ENCODE measurements at places on chromosomes 2 and 18.

DNA sequence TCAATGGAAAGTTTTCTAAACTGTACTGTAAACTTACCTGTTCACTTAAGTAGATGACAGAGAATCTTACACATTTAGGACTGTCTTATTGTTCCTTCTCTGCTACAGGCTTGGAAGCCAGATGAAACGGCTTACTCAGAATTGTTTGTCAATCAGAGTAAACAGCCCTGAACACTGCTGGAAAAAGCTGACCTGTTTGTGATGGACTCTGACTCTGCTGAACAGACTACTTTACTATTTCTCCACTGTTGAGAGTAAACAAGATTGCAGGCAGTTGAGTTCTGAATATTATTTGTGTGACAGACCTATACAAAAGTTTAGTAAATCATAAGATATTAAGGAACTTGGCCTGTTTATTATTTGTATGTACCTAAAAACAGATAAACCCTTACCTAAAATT lies 99.0 kb downstream of the NOL10 start:
- no peak for DNase-seq

- DNase-seq, result no peak
These were observed 66.2 kb downstream of the SP3 start for GRCh38 chr2:173898996-173899395.

DNA sequence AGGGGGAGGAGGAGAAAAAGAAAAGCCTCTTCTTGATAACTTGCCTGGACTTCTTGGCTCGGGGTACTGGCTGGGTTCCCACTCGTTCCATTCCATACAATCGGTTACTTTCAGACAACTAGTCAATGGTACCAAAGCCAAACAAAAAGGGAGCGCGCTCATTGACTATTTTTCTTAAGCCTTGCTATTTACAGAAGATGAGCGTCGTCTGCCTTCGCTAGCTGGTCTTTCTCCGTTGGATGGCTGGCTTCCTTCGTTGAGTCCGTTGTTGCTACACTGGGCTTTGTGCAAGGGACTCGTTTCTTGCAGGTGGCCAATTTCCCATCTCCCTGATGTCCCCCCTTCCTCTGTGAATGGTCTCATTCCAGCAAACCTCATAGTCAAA lies 260.4 kb downstream of the ZNF516 start:
- no peak for DNase-seq

GRCh38 chr2:121388371-121388770 lies 103.4 kb upstream of the TFCP2L1 start:
- DNase-seq, result no peak

DNA sequence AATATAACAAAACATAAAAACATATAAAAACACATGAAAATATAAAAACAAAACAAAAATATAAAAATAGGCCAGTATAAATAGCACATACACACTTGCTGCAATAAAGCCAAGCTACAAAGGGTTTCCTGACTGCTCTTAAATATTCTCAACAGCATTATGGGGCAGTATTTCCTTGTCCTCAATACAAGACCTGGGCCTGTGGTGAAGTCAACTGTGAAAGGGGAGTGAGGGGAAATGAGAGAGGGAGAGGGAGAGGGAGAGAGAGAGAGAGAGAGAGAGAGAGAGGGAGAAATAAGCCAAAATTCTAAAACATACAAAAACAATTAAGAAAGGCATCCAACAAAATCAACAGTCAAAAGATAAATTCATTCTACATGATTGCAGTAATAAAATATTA lies 82.6 kb upstream of the NEDD4L start:
- no peak for DNase-seq

GRCh38 chr18:78557371-78557770 lies 422.2 kb upstream of the SALL3 start:
- no peak for DNase-seq

DNA sequence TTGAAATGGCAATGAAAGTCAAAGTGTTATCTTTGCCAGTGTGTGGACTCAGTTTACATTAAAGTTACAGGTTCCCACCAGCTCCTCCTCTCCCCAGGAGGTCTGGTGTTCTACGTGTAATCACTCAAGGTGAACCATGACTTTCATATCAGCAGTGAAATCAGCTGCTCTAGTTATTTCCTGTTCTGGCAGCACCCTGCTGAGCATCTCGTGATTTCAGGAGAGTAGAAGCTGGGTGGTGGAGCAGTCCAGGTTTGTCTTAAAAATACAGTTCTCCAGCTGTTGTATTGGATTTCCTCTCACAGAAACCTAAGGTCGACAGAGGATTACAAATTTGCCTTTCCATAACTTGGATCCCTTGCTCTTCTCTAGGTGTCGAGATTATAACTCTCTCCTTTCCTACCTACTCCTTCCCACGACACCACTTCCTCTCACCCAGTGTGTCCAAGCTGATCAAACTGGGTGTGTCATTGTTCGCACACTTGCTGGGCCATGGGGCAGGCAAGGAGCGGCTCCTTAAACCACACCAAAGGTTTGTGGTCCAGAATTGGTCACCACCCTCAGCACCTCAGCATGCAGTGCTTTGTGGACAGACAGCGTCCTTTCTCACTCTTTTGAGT lies 13.0 kb upstream of the ARHGAP25 start:
- no peak for DNase-seq

DNA sequence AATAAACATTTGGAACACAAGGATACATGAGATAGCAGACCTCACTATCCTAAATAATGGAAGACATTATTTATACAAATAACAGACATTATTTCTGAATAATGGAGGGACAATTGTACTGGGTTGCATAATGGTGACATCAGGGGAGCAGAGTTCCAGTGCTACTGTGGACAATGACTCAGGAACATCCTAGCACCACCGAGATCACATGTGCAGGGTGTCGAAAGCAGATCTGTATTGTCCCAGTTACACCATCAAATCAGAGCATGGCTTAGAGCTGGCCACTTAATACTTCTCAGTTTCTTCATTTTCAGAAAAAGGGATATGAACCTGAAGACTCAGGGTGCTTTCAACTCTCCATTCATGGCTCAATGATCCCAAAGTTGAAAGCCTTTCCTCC lies 249.1 kb upstream of the RBMS1 start:
- no peak for DNase-seq

DNA sequence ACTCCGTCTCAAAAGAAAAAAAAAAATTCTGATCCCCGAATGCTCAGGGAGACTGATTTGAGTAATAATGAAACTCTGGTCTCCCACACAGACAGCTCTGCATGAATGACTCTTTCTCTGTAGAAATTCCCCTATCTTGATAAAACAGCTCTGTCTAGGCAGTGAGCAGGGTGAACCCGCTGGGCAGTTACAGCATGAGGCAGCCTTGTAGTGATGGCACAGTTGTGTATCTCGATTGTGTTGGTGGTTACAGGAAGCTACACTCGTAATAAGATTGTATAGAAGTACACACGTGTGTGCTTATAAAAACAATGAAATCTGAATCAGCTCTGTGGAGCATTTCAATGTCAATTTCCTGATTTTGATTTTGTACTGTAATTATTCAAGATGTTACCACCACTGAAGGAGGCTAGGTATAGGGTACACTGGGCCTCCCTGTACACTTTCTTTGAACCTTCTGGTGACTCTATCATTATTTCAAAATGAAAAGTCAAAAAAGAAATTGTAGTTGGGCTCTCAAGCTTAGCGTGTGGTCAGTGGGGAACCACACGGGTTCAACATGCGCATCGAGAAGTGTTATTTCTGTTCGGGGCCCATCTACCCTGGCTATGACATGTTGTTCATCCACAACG lies 34.9 kb upstream of the ATP8B1 start:
- DNase-seq, result peak; percentile 44

DNA sequence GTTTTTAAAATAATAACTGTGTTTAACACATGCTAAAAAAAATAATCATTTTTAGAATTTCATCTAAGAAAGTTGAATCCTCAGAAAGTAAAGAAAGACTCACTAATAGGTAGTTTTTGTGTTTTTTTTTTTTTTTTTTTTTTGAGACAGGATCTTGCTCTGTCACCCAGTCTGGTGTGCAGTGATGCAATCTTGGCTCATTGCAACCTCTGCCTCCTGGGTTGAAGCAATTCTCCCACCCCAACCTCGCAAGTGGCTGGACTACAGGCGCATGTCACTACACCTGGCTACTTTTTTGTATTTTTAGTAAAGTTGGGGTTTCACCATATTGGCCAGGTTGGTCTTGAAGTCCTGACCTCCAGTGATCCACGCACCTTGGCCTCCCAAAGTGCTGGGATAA lies 7.1 kb downstream of the CKAP2L start:
- no peak for DNase-seq

DNA sequence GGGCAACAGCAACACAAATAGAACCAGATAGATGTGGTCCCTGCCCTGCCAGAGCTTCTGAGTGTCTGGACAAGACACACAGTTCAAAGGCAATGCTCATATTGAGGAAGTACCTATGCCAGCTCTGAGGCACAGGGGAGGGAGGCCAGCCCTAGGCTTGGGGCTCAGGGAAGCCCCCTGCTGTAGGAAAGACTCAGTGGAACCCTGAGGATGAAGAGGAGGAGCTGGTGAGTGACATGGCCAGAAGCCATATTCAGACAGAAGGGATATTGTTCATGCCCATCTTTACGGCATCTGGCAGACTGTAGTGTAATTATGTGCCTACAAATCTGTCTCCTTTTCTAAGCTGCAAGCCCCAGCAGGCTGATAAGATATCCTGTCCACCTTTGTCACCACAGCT lies 8.8 kb downstream of the SIGLEC15 start:
- no peak for DNase-seq

GRCh38 chr2:60858897-60859311 lies 22.5 kb upstream of the REL start:
- no peak for DNase-seq

- no peak for DNase-seq
These were observed 2.4 kb upstream of the TMEM185B start for GRCh38 chr2:120225549-120226065.

DNA sequence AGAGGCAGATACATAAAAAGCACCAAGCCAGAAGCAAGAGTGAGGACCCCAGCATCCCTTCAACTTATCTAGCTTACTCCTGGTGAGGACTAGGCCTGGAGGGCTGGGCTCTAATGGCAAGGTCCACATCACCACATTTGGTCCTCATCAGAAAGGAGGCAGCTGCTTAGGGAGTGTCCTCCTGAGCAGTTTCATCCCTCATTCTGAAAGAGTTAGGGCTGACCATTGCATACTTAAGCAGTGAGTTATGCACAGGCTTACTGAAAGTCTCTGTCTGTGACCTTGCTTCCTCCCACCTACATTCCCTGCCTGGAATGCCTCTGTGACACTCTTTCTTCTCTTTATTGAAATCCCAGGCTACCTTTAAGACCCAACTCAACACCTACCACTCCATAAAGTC lies 301.8 kb upstream of the ACVR2A start:
- no peak for DNase-seq

DNA sequence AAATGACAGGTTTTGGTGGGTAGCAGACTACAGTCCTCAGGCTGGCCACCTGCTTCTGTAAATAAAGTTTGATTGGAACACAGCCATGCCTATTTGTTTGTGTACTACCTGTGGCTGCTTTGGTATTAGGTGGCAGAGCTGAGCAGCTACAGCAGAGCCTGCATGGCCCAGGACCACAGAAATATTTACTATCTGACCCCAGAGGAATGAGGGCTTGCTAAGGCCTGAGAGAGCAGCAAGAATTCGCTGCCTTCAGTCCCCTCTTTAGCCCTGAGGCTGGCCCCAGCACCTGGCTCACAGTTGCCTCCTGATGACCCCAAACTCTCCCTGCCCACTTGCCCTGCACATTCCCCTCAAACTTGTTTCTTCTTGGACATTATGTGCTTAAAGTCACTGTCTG lies 32.5 kb downstream of the POLR1A start:
- no peak for DNase-seq

GRCh38 chr2:48339451-48339850 lies 190.5 kb upstream of the STON1 start:
- no peak for DNase-seq

DNA sequence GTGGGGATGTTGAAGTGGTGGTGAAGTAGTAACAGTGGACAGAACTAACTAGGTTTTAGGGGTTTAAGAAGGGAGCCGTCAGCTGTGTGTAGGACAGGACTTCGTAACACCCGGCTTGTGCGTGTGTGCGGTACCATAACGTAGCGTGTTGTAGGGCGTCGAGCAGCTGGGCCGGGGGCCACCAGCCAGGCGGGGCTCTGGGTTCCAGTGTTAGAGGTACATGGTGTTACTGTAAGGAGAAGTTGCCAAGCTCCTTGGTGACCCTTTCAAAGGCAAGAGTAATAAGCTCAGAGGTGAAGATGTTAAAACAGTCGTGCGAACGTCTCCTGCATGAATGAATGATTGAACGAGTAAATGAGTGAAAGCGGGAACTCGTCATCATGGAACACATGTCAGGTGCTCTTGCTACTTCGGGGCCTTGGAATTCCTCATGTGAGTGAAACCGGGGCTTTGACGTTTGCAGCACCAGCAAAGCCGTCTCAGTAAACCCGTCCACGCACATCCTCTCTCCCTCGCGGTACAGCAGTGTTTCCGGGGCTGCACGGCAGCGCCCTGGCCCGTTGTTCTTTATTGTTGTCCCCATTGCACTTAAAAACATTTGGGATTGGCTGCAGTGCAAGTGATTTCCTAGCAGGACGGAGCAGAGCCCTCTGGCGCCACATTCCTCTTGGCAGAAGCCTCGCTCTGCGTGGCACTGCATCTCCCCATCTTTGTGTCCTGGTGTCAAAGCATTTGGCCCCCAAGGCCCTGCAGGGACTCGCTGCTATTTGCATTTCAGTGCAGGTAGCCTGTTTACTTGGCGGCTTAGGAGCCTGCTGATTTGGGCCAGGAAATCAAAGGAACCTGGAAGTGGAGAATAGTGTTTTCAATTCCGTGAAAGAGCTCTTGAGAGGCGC lies 115.0 kb downstream of the GBX2 start:
- no peak for DNase-seq

DNA sequence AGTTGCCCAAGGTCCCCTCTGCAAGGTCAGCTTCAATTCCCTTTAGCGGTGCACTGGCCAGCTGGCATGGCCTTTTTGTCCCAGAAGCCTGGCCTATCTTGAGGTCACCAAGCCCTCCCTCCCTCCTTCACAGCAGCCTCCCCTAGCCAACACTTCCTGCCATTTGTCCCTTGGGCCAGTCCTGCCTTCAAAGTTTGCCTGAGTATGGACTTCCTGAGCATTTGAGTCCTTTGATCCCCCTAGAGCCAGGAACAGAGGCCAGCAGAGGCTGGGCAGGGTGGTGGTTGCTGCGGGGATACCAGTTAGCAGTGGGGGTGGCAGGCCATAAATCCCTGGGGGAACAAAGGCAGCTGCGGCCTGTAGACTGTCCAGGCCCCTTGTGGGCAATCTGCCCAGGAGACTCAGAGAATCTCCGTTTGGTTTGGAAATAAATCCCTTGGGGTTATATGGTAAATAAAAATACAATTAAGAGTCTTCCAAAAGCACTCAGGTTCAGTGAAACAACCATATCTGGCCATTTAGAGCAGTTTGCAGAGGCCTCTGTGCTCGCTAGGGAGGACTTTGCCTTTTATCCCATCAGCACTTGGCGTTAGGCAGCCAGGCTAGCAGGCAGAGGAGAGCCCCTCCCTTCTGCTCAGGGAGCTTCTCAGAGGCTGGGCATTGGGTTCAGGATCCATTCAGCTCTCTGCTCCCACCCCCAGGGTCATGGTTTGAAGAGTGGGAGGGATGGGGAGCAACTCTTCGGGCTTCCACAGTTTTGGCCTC lies 3.1 kb upstream of the HES6 start:
- no peak for DNase-seq

GRCh38 chr18:52287151-52287550 lies 52.8 kb upstream of the DCC start:
- DNase-seq, result no peak

Measured in stimulated activated naive CD4-positive, alpha-beta T cell treated with Interleukin-2 at 50 U/mL for 16 hours (primary cell).